ENCODE measurements at places on chromosomes 12 and 14.

DNA sequence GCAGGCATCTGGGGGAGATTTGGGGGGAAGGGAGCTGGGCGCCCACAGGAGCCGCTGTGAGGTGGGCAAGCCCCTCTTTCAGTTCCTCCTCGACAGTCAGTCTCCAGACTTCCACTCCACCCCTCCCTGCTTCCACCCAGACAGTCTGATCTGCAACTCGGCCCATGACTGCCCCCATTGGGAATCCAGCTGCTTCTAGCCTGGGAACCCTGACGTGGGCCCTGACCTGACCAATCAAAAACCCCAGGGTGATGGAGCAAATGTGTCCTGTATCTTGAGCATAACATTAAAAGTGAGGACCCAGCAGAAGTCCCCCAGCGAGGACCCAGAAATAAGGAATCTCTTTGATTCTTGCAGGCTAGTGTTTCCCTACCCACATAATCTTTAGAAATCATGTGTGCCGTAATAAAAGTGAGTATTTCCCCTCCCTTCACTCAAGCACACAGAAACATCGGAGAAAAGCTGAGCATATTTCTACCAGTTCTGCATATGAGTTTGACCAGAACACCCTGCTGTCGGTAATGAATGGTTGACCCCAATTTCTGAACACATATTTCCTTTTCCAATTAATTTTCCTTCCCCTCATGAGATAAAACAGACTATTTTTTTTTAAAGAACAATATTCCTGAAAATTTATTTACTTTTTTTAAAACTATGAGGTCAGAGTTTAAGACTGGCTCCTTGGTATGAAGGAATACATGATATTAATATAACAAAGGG is 6.4 kb downstream of the SSH1 start:
- no peak for DNase-seq
- H3K27me3 ChIP-seq = no peaks in the 10 kb centered on the region
- H3K27ac ChIP-seq = no peak overlapping the region
- peaks cover 31% of the 10 kb centered on the region for H3K36me3 ChIP-seq

GRCh38 chr12:49058366-49059044 is 2.1 kb downstream of the KMT2D start:
- H3K27ac ChIP-seq = peak overlapping the region; percentile 90
- DNase-seq = no peak
- H3K4me3 ChIP-seq = peak overlapping the region; percentile 96

DNA sequence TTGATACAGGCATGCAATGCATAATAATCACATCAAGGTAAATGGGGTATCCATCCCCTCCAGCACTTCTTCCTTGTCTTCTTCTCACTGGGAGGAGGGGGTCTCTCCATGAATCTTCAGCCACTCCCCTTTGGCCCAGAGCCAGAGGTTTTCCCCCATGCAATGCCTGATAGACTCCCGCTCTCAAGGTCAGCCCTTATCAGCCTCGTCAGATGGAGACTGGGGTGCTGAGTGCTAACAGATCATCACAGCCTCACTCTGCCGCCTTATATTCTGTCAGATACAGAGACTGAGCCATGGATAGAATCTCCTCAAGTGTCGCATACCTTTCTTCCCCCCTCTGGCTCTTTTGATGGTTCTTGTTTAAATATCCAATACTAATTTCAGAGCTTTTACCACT is 503.1 kb downstream of the AACS start:
- no peaks in the 10 kb centered on the region for H3K4me1 ChIP-seq
- no peak overlapping the region for H3K4me3 ChIP-seq
- no peaks in the 10 kb centered on the region for H3K27me3 ChIP-seq
- H3K36me3 ChIP-seq = peaks cover 3% of the 10 kb centered on the region
- no peak overlapping the region for H3K27ac ChIP-seq
- DNase-seq = no peak

GRCh38 chr12:112103758-112104503 is 4.7 kb downstream of the NAA25 start:
- H3K27me3 ChIP-seq = no peaks in the 10 kb centered on the region
- H3K27ac ChIP-seq = no peak overlapping the region
- no peak for DNase-seq
- peaks cover 49% of the 10 kb centered on the region for H3K4me1 ChIP-seq
- no peak overlapping the region for H3K4me3 ChIP-seq

DNA sequence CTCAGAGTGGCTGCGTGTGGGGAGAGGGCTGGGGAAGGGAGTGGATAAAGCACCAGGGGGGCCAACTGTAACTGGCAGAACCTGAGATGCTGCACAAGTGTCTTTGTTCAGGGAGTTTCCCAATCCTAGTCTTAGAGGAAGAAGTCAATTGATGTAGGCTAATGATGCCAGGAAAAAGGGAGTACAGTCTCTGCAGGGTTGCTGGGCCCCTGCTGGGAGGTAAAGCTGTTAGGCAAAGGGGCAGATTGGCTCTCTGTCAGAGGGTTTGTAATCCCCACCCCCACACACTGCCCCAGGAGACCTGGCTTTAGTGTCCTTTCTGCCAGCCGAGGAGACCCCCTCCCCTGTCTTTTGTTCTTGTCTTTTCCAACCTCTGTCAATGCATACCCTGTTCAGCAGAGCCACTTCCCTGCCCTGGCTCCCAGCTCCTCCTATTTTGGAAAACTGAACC is 178.4 kb downstream of the KCNA5 start:
- H3K36me3 ChIP-seq = no peaks in the 10 kb centered on the region
- H3K4me1 ChIP-seq = no peaks in the 10 kb centered on the region
- no peak overlapping the region for H3K4me3 ChIP-seq
- no peak overlapping the region for H3K27ac ChIP-seq

- no peak overlapping the region for H3K4me3 ChIP-seq
- DNase-seq = no peak
- no peak overlapping the region for H3K27ac ChIP-seq
- H3K4me1 ChIP-seq = peaks cover 16% of the 10 kb centered on the region
- no peaks in the 10 kb centered on the region for H3K27me3 ChIP-seq
- peaks cover 3% of the 10 kb centered on the region for H3K36me3 ChIP-seq
Observed at GRCh38 chr12:45281994-45282393, 66.1 kb downstream of the ANO6 start.

- H3K4me1 ChIP-seq = no peaks in the 10 kb centered on the region
- H3K36me3 ChIP-seq = no peaks in the 10 kb centered on the region
- no peak for DNase-seq
- no peak overlapping the region for H3K4me3 ChIP-seq
Observed at GRCh38 chr12:126509572-126509971, 1444.3 kb downstream of the AACS start.

GRCh38 chr12:52566847-52567291 is 6.8 kb downstream of the KRT74 start:
- peak; percentile 77 for DNase-seq
- no peaks in the 10 kb centered on the region for H3K27me3 ChIP-seq
- H3K27ac ChIP-seq = peak overlapping the region; percentile 97
- peaks cover 6% of the 10 kb centered on the region for H3K36me3 ChIP-seq
- peaks cover 31% of the 10 kb centered on the region for H3K4me1 ChIP-seq

GRCh38 chr14:104723651-104724406 is at the start of gene ADSS1:
ADSS1 (plus strand) TSS chr14:104724229; CDS start chr14:104724271, 42 bp downstream.
- H3K4me3 ChIP-seq = peak within 1 kb of the TSS; percentile 62
- peaks cover 3% of the 10 kb centered on the region for H3K36me3 ChIP-seq
- H3K27ac ChIP-seq = no peak within 1 kb of the TSS
- peaks cover 5% of the 10 kb centered on the region for H3K4me1 ChIP-seq
- H3K27me3 ChIP-seq = no peaks in the 10 kb centered on the region

GRCh38 chr12:117876436-117876816 is 92.4 kb downstream of the KSR2 start:
- H3K27ac ChIP-seq = no peak overlapping the region
- DNase-seq = no peak
- H3K4me3 ChIP-seq = no peak overlapping the region
- H3K27me3 ChIP-seq = no peaks in the 10 kb centered on the region

- H3K4me1 ChIP-seq = peaks cover 61% of the 10 kb centered on the region
- peaks cover 42% of the 10 kb centered on the region for H3K36me3 ChIP-seq
- H3K4me3 ChIP-seq = peak overlapping the region; percentile 74
- DNase-seq = no peak
Observed at GRCh38 chr14:61406675-61407074, 85.3 kb downstream of the PRKCH start.

- no peaks in the 10 kb centered on the region for H3K27me3 ChIP-seq
- H3K4me3 ChIP-seq = no peak overlapping the region
- H3K36me3 ChIP-seq = peaks cover 80% of the 10 kb centered on the region
- H3K4me1 ChIP-seq = peaks cover 10% of the 10 kb centered on the region
Observed at GRCh38 chr12:122208073-122208820, 4.7 kb downstream of the B3GNT4 start.

- H3K4me1 ChIP-seq = no peaks in the 10 kb centered on the region
- DNase-seq = no peak
- H3K27ac ChIP-seq = no peak overlapping the region
- H3K36me3 ChIP-seq = no peaks in the 10 kb centered on the region
Observed at GRCh38 chr12:53795927-53796326, 44.1 kb upstream of the CISTR start.

DNA sequence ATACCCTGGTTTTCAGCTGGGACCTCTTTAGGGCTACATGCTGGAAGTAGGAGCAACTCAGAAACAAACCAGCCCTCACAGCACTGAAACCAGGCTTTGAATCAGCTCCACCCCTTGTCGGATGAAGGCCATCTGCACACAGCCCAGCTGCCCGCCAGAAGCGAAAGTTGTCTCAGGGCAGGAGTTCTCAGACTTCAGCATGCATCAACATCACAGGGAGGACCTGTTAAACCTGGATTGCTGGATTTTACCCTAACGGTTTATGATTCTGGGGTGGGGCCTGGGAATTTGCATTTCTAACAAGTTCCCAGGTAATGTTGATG is 10.9 kb downstream of the SYNDIG1L start:
- H3K4me3 ChIP-seq = no peak overlapping the region
- H3K27me3 ChIP-seq = peaks cover 27% of the 10 kb centered on the region
- DNase-seq = no peak
- no peak overlapping the region for H3K27ac ChIP-seq
- peaks cover 3% of the 10 kb centered on the region for H3K36me3 ChIP-seq

- no peaks in the 10 kb centered on the region for H3K4me1 ChIP-seq
- H3K27me3 ChIP-seq = peaks cover 10% of the 10 kb centered on the region
- no peak overlapping the region for H3K27ac ChIP-seq
- DNase-seq = no peak
Observed at GRCh38 chr12:116336542-116337065, 59.1 kb upstream of the MED13L start.

GRCh38 chr14:74562515-74563232 is 49.4 kb downstream of the LTBP2 start:
- H3K36me3 ChIP-seq = no peaks in the 10 kb centered on the region
- no peak overlapping the region for H3K4me3 ChIP-seq
- DNase-seq = no peak
- H3K4me1 ChIP-seq = no peaks in the 10 kb centered on the region
- H3K27ac ChIP-seq = no peak overlapping the region
- peaks cover 24% of the 10 kb centered on the region for H3K27me3 ChIP-seq

DNA sequence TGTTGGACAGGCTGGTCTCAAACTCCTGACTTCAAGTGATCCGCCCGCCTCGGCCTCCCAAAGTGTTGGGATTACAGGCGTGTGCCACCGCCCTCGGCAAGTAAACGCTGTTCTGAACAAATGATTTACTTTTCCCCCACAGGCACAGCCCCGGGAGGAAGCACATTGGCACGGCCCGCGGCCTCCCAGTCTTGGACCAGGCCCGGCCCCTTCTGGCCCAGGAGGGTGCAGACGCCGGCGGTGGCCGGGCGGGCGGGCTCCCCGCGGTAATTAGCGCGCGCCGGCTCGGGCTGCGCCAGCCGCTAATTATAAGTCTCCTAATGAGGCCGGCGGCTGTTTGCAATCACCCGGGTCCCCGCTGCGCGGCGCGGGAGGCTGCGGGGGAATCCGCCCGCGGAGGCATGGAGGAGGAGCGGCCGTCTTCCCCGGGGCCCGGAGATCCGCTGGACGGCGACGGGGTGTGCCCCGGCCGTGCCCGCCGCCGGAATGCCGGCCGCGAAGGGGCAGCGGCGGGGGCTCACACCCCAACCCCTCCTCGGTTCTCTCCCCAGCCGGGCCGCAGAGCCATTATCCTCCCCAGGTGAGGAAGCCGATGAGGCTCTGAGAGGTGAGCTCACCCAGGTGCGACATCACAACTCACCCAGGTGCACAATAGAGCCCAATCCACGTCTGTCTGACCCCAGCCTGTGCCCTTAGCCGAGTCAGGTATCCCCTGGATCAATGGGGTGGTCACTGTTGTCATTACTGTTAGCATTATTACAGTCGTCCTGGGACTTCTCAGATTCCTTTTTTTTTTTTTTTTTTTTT is 3.3 kb upstream of the POP5 start:
- no peak overlapping the region for H3K27ac ChIP-seq
- H3K27me3 ChIP-seq = peaks cover 7% of the 10 kb centered on the region
- H3K4me1 ChIP-seq = peaks cover 31% of the 10 kb centered on the region
- DNase-seq = peak; percentile 53
- peaks cover 23% of the 10 kb centered on the region for H3K36me3 ChIP-seq

DNA sequence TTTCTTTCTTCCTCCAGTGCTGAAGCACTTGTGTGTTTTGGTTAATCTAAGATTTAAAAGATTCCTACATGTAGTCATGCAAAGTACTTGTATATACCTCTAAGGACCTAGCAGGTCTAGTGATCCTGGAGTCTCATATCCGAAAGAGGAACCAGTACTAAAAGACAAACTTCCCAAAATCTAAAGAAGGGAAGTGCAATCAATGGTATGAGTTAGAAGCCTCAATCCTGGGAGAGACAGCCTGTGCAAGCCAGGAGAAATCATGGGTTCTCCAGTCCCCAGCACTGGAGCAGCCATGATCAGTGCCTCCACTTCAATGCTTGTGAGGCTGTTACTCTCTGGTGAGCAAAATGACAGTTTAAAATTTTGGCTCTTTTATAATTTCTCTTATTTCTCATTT is 277.4 kb downstream of the DAD1 start:
- H3K27ac ChIP-seq = no peak overlapping the region
- H3K36me3 ChIP-seq = no peaks in the 10 kb centered on the region
- no peak for DNase-seq
- no peak overlapping the region for H3K4me3 ChIP-seq

DNA sequence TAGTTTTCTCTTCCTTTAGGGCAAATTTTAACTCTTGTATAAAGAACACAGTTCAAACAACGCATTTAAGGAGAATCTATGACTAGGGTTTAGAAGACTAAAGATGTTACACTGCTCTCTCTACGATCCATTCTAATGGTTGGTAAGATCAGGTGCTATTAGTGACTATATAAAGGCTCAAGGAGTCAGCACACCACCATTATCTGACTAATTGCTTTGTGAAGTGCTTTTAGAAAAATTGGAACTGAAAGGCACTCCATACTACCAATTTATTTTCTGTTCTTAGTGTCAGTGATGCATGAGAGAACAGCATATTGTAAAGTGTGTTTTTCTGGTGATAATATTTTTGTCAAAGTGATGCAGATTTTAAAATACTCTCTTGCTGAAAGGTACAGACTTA is 136.8 kb downstream of the SYT1 start:
- H3K4me3 ChIP-seq = no peak overlapping the region
- H3K27ac ChIP-seq = no peak overlapping the region
- no peaks in the 10 kb centered on the region for H3K27me3 ChIP-seq
- H3K4me1 ChIP-seq = no peaks in the 10 kb centered on the region
- no peak for DNase-seq

DNA sequence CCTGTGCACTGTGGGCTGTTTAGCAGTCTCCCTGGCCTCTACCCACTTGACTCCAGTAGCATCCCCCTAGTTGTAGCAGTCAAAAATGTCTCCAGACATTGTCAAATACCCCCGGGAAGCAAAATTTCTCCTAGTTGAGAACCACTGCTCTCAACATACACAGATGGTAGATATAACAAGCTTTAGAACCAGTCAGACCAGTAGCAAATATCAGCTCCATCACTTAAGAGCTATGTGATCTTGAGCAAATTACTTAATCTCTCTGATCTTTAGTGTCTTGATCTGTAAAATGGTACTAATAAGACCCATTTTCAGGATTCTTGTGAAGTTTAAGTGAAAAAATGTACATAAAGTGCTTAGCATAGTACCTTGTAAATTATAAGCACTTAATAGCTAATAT is 96.2 kb downstream of the DUSP6 start:
- H3K4me1 ChIP-seq = no peaks in the 10 kb centered on the region
- H3K36me3 ChIP-seq = no peaks in the 10 kb centered on the region
- no peak for DNase-seq
- H3K27me3 ChIP-seq = no peaks in the 10 kb centered on the region
- H3K4me3 ChIP-seq = no peak overlapping the region
- H3K27ac ChIP-seq = no peak overlapping the region
